ENCODE measurements at places on chromosomes 3 and 15.

- DNase-seq, result no peak
Observed at GRCh38 chr3:14980689-14981088, 33.3 kb downstream of the NR2C2 start.

- DNase-seq, result peak; percentile 24
Observed at GRCh38 chr15:100849021-100849854, 30.4 kb upstream of the ALDH1A3 start.

DNA sequence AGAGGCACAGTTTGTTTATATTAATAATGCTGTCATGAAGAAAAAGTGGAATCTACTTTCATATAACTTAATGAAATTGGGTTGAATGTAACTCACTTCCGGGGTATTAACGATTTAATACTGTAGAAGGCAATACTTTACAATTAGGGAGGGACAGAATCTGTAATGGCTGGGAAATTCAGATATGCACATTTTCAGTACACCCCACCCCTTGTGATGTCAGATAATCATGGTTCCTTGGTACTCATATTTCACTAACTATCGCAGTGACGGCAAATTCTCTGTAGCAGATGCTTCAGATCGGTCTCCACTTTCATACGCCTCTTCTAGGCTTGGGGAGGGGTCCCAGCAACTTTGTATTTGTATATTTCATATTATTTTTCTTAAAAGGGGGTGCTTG, 207.3 kb downstream of the GABRB3 start:
- DNase-seq, result no peak

GRCh38 chr3:58679446-58679845, 12.9 kb upstream of the FAM3D start:
- DNase-seq, result no peak

- DNase-seq, result no peak
Observed at GRCh38 chr3:171347301-171348039, 112.7 kb downstream of the TNIK start.

DNA sequence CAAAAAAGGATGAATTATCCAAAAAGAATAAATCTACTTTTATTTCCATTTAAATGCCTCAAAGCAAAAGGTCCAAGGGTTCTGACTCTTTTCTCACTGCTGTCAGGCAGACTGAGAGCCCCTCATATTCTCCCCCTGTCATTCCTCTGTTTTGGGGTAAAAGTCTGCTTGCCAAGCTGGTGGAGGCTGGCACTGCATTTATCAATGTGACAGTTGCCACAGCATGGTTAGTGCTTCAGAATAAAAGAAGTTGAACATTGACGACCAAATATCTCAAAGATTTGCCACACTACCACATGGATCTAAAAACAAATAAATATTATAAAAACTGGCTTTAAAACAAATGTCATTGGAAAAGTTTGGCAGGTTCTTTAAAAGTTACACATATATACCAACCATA, 89.2 kb upstream of the SNRK start:
- DNase-seq, result no peak

DNA sequence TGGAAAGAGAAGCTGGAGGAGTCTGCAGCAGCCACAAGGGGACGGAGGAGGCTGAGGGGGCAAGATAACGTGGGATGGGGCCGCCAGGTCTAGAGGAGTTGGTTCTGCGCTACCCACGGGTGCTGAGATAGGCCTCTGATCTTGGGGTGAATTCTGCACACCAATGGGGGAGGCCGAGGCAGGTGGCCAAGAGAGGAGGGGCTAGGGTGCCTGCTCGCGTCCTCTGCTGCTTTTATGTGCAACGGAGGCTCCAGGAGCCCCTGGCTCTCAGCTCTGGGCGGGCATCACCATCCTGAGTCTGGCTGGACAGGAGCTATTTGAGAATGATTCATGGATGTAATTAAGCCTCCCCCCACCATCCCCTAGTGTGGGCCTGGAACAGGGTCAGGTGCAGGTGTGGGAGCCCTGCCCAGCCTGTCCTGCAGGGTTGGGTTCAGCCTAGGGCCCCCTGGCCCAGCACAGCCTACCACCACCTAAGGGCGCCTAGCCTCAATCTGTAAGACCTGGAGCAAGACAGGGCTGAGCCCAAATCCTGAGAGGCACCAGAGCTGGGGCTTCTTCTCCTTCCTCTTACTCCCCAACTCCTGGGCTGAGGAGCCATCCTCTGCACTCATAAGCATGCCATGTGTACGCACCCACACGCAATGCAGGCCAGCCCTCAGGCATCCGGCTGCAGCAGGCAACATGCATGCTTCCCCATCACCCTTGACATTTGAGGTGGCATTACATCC, 32.3 kb upstream of the SEMA3F start:
- DNase-seq, result no peak

DNA sequence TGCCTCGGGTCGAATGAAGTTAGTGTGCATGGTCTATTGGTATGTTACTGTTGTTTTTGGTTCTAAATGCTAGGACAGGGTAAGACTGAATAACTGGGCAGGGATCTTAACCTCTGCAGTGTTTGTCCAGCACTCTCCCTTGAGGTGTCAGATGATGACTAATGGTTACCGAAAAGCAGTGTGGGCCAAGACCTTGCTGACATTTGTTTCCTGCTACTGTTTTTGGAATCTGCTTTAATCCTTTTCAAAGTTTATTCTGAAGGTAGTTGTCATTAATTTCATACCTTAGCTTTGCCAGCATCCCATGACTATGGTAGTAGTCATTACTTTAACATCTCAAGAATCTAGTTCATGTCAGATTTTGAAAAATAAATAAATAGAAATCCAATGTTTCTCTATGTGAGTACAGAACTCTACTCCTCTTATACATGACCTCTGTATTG, 117.0 kb downstream of the P3H2 start:
- peak; percentile 95 for DNase-seq

DNA sequence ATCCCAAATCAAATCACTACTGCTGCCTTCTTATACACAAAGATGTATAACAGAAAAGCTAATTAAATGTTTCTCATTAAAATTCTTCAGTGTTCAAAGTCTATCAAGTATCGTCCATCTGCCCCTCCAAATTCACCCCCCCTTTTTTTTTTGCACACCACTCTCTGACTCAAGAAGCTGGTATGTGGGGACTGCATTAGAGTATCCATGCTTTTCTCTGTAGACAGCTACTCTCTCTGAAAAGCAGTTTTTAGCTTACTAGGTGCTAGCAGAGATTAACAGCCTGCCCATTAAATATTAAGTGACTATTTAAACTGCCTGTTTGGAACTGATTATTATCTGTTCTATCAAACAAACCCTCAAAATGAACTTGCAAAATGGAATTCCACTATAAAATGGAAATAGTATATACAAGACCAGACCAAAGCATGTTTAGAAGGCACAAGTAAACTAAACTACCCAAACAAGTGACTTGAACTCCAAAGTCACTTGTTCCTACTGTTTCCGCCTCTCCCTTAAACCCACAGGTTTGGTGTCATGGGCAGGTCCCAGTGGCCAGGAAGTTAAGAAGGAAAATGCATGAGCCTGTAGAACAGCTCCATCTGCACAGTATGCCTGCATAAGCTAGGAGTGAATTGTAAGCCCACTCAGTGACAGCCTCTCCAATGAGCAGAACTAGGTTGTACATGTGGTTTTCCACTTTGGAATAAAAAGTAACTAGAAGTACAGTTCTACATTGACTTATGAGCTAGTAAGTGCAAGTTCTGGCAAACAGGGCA, 32.5 kb downstream of the GBE1 start:
- no peak for DNase-seq

DNA sequence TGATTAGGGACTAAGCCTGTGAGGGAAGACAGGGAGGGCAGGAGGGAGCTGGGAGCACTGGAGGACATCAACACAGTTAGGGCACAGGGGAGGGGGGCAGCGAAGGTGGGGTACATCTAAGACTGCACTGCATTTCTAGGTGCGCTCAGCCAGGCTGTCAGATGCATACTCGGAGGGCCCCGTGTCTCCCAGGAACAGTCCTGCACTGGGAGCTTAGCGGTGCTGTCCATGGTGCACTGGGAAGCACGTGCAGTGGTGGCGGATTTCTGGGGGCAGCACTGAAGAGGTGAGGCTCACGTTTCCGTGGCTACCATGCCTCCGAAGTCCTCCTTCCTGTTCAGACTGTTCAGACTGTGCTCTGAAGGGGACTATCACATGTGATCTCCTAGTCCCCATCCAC, 54.4 kb downstream of the ROPN1B start:
- no peak for DNase-seq

GRCh38 chr15:68368731-68369435, 63.1 kb downstream of the ITGA11 start:
- no peak for DNase-seq

- no peak for DNase-seq
Observed at GRCh38 chr3:192917028-192917403, 640 bp downstream of the MB21D2 start.

- DNase-seq, result no peak
Observed at GRCh38 chr3:193884027-193884426, 251.9 kb upstream of the HES1 start.

- no peak for DNase-seq
Observed at GRCh38 chr15:90650117-90650955, 66.8 kb upstream of the BLM start.

- no peak for DNase-seq
Observed at GRCh38 chr3:76470285-76470684, 569.6 kb upstream of the ROBO2 start.
